Heart left ventricle (tissue), 16 donors: ENCODE measurements at places on chromosomes 5 and 9. TPM values are rescaled to one million over a fixed set of nuclear protein-coding genes. Genes with fewer than 3 reads are reported as not detected.
A peak's percentile ranks its signal among the peaks of the same experiment; 100 is the strongest.

The SERF1A gene
- total RNA-seq = 2.8 TPM

The C7 gene
- 107 TPM for total RNA-seq

The POU5F2 gene
- 0.88 TPM for total RNA-seq

The SPINK5 gene
- total RNA-seq = 0.44 TPM

The PRRT1B gene
- not detected for total RNA-seq

The PCDHGB1 gene
- 11.9 TPM for total RNA-seq

The PCDHGC4 gene
- total RNA-seq = 2.9 TPM

The CCNJL gene
- total RNA-seq = 8.2 TPM

The CDKN2B gene
- total RNA-seq = 2.9 TPM

GRCh38 chr9:91485006-91485405, 61.4 kb upstream of the NFIL3 start:
- no peak for DNase-seq

- DNase-seq = no peak
These were observed 6.8 kb downstream of the DCP2 start for GRCh38 chr5:112983363-112983762.

DNA sequence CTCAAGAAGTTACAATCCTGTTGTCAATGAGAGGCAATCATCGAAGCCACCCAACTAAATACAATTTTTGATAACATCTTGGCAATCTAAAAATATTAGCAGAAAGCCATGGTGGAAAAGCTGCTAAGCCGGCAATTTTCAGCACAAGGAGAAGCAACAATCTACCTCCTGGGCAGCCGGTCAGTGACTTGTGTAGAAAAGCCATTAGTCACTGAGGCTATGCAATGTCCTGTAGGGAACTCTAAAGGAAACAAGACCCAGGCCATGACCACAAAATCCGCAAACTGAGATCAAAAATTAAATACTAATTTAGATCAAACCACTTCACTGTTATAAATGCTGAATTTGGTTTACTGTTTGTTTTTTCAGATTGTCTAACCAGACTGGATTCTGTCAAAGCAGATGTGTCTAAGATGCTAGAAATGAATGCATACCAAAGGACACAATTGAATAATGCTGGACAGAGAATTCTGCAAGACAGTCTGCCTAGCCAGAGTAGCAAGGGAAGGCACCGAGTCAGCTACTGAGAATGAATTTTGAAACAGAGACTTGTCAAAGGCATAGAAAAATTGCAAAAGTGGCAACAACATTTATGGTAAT, 384.8 kb downstream of the PRELID2 start:
- no peak for DNase-seq

- no peak for DNase-seq
These were observed 619 bp upstream of the APC start for GRCh38 chr5:112737070-112737462.

GRCh38 chr5:176731506-176732160, 78.7 kb upstream of the UNC5A start:
- no peak for DNase-seq

DNA sequence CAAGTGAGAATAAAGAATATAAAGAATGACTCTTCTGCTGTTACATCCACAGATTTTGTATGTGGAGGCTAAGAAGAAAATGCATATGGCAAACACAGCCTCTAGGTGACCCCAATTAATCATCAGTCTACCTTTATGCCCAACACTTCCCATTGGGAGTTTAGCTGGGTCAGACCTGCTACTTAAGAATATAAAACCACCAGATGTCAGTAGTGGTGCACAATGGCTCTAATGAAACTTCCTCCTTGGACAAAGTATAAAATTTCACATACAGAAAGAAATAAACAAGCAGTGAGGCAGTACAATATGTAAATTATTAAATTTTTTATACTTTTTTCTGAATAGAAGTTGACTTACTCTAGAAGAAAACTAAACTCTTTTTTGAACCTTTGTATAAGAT, 539.9 kb downstream of the BRINP1 start:
- DNase-seq = no peak

GRCh38 chr9:134494273-134494815, 147.3 kb upstream of the COL5A1 start:
- DNase-seq = no peak

DNA sequence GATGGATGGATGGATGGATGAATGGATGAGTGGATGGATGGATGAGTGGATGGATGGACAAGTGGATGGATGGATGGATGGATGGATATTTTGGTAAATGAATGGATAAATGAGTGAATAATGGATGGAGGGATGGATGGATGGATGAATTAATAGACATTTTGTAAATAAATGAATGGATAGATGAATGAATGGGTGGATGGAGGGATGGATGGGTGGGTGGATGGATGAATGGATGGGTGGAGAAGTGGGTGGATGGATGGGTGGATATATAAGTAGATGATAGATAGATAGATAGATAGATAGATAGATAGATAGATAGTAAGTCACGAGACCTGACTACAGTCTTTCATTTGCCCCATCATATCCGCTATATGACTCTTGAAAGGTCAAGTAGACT, 82.7 kb upstream of the OLFM1 start:
- DNase-seq = no peak

GRCh38 chr9:124254261-124254682, 3.5 kb upstream of the NEK6 start:
- no peak for DNase-seq

DNA sequence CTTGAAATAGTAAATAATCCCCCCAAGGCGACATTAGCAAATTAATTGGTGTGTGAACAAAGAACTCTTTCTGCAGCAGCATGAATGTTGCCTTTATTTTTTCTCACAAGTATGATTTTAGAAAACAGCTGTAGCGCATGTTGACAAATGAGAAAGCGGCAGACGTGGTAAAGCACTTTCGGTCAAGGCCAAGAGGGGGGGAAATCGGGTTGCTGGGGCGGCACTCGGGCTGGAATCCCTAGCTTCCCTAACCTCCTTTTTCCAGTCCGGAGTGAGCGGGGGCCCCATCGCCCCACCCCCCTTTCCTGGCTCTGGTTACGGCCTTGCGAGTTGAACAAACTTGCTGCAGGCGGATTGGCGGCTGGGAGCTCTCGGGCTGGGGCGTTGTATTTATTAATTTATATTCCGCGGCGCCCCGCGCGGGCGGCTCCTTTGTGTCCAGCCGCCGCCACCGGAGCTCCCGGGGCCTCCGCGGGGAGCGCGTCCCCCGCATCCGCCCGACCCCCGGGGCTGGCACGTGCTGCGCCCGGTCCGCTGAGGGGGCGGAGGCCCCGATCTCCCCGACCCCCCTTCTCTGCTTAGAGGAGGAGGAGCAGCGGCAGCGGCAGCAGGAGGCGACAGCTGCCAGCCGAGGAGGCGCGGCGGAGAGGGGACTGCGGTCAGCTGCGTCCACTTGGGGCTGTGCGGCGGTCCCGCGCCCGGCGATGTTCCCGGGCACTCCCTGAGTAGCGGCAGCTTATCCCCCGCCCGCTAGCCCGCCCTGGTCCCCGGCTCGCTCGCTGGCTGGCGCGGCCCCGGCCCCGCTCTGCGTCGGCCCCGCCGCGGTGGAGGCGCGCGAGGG, at the start of gene RHOBTB3:
TSS of gene RHOBTB3 (plus strand) at position 607 of the 841 bp plus-strand sequence. CDS start 347 bp downstream, outside the sequence.
- DNase-seq = peak; percentile 95

DNA sequence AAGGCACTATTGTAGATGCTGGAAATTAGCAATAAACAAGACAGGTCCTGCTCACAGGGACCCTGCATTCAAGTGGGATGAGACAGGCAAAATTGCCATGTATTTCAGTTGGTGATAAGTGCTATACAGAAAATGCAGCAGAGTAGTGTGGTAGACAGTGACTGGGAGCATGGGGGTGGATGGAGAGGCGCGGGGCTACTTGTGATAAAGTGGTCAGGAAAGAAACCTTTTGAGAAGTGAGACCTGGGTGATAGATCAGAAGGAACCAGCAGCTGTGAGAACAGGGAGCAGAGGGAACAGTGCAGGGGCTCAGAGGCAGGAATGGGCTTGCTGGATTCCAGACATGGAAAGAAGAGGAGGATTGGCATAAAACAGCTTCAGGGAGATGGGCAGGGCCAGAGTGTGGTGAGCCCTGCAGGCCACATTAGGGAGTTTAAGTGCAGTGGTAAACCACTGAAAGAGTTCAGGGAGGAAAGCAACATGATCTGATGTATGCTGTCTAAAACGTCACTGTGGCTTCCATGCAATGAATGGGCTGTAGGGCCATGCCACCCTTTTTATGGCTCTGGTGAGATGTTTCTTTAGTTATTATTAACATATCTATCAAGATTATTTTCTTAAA, 7.3 kb downstream of the CRHBP start:
- DNase-seq = no peak

- DNase-seq = no peak
These were observed 7.5 kb upstream of the RAPGEF1 start for GRCh38 chr9:131747352-131747751.

DNA sequence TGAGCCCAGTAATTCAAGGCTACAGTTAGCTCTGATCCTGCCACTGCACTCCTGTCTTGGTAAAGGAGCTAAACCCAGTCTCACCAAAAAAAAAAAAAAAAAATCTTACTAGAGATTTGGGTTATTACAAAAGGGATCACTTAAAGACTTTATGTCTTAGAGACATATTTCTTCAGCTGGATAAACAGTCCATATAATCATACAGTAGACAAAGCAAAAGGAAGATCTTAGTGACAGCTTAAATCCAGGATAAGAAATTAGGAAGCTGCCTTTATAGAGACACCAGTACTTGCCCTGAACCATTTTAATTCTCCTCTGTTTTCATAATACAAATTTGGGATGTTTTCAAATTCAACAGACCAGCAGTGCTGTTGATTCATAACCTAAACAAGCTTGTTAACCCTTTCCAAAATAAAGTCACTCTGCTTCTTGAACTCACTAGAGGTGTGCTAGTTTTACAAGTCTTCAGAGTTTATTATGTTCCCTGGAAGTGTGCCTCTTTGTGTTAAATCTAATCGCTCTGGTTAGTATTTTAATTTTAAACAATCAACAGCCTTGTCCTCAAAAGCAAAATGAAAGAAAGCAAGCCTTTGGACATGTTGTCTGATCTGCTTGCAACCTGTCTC, 255.5 kb downstream of the ARRDC3 start:
- DNase-seq = no peak

- DNase-seq = no peak
These were observed 593 bp downstream of the STPG3 start for GRCh38 chr9:137251490-137252268.

- no peak for DNase-seq
These were observed 43.5 kb upstream of the TCF7 start for GRCh38 chr5:134070725-134071613.

GRCh38 chr5:151691706-151692105, 5.0 kb upstream of the SPARC start:
- no peak for DNase-seq

DNA sequence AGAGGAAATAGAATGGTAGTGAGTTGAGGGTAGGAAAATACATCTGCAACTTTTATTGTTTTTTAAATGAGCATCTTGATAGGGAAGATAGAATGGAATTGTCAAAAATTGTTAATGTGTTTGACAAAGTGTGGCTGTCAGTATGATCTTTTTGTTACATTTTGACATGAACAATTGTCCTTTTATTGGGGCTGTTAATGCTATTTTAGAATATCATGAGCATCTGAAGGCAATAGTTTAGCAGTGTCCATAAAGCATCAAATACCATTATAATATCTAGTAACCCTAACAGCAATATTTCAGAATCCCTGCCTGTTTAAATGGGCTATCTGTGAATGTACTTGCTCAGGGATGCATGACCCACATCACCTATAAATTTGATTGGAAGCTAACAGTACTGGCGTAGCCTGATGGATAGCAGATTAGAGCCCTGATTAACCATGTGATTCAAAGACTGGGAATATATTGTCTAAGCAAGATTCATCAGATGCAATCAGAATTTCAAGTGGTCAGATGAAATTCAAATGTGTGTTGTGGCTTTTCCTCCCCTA, 37.8 kb downstream of the TLE4 start:
- DNase-seq = no peak

DNA sequence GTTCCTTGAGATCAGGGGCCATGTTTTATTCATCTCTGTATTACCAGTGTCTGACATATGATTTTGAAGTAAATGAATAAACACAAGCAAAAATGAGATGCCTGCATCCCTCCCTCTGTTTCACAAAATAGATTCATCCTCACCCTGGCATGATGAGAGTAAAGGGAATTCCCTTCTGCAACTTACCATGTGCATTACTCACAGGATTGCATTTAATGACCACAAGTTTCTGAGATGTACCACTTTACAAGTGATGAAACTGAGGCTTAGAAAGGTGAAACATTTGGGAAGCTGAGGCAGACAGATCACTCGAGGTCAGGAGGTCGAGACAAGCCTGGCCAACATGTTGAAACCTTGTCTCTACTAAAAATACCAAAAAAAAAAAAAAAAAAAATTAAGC, 74.2 kb upstream of the TNFSF8 start:
- DNase-seq = no peak

DNA sequence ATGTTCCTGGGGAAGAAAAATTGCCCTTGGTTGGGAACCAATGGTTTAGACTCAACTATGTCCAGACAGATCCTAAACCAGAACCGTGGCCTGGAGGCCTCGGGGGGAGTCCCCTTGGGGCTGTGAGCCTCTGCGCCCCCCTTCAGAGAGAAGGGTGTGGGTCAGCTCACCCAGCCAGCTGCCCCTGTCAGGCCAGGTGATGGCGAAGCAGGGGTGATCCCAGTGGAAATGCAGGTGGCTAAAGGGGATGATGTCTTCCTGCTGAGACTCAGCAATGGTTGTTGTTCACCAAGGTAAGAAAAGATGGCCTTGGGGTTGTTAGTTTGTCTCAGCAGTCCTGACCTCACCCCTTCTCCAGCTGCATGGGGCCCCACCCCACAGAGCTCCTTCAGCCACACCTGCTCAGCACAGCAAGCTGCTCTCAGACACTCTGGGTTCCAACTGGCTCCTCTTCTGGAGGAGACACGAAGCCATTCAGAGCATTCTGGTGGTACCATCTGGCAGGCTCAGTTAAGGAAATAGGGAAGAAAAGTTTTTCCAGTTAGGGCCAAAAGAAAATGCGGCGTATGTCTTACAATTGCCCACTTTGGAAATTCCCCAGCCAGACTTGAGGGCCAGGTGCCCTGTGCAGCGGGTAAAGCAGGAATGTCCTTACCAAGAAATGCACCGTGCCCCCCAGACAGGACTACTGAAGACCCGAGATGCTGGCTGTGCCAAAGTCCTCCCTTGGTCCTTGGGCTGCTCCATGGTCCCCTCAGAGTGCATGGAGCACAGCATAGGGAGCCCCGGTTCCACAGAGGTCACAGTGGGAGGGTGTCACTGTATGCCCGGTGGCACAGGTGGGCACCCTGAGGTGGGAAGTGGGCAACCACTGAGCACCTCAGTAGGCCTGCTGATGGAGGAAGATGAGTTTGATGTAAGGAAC, 90.2 kb downstream of the NSUN2 start:
- DNase-seq = no peak
